ENCODE measurements at places on chromosomes 6 and 20.

- no peak for DNase-seq
These were observed 107.0 kb downstream of the ERMARD start for GRCh38 chr6:169858293-169858934.

GRCh38 chr6:77228279-77228678, 235.0 kb downstream of the HTR1B start:
- no peak for DNase-seq

GRCh38 chr6:106134087-106134770, 48.1 kb downstream of the PRDM1 start:
- no peak for DNase-seq

DNA sequence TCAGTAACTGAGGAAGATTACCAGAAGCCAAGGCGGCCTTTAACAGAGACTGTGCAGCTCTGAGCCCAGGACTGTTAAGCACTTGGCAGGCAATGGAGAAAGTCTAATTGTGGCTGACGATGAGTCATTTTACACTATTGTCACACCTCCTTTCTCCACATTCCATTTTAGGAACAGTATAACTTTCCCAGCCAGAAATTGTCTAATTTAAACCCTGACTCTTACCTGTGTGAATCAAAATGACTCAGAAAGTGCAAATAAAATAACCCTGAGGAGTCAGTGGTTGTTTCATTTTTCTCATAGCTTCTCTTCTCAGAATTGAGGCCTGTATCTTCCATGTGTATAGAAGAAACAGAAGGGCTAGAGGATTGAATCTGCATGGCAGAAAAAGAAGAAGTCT, 40.0 kb upstream of the OPN5 start:
- DNase-seq: no peak

- DNase-seq: no peak
These were observed 85.3 kb upstream of the HIVEP1 start for GRCh38 chr6:11926594-11927407.

- DNase-seq: no peak
These were observed 420.9 kb upstream of the PLCB4 start for GRCh38 chr20:8647961-8648441.

DNA sequence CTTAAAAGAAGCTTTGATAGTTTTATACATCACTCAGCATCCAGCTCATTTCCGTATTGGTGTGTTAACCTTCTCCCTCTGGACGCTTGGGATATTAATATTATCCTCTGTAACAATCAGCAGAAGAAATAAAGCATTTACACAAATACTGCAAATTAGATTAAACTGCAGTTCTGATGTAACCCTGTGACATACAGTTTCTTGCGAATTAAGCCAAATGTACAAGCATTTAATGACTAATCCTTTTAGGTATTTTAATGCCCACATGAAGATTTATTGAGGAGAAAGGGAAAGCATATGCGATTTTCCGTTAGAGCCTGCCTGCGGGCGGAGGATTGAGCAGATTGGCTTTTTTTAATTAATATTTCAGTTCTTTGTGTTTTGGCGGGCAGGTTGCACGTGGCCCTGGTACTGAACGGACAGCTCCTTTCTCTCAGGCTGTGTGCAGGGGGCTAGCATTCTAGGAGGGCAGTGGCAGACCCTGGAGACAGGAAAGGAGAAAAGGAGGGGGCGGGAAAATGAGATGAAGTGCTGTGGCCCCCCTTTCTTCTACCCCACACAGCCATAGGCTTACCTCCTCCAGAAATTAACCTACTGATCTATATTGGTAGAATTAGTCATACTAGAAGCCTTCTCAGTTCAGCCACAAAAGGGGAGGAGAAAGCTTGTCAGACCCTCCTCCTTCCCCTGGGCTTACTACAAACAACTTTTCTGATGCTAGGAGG, 14.1 kb upstream of the TFAP2D start:
- no peak for DNase-seq

DNA sequence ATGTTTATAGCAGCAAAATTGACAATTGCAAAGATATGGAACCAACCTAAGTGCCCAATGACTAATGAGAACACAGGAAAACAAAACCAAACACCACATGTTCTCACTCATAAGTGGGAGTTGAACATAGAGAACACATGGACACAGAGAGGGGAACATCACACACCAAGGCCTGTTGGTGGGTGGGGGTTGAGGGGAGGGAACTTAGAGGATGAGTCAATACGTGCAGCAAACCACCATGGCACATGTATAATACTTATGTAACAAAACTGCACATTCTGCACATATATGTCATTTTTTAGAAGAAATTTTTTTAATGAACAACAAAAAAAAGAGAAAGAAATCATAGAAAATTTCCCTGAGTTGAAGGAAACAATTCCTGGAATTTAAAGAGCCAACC, 3.9 kb downstream of the EPM2A start:
- no peak for DNase-seq

GRCh38 chr6:15871276-15871675, 208.4 kb upstream of the DTNBP1 start:
- no peak for DNase-seq

GRCh38 chr20:47350691-47351545, 5.6 kb downstream of the ZMYND8 start:
- no peak for DNase-seq

GRCh38 chr20:62754122-62754990, 41.9 kb upstream of the MRGBP start:
- DNase-seq: no peak

GRCh38 chr20:14378326-14378725, 40.9 kb upstream of the FLRT3 start:
- no peak for DNase-seq

- no peak for DNase-seq
These were observed 275.1 kb downstream of the C6orf118 start for GRCh38 chr6:165034271-165034741.

- DNase-seq: no peak
These were observed 90.0 kb downstream of the PLG start for GRCh38 chr6:160791981-160792418.

DNA sequence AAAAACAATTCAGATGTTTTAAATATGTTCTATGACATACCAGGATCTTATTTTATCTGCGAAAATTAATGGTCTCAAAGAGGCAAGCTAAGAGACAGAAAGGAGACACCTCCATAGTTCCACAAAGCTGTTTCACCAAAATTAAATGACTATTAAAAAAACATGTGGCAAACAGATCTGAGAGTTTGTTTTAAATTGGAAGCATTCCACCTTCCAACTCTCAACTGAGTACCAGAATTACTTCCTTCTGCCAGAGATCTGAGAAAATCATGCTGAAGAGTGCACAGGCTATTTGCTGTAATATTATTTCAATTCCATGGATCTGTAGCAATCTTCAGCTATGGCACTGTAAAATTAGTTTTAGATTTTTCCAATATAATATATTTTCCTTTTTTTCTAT, 669.5 kb upstream of the MARCKS start:
- no peak for DNase-seq

GRCh38 chr6:6751619-6752023, 163.1 kb downstream of the LY86 start:
- DNase-seq: no peak

GRCh38 chr6:106134906-106135634, 48.9 kb downstream of the PRDM1 start:
- no peak for DNase-seq

- no peak for DNase-seq
These were observed 523 bp upstream of the COX7A2 start for GRCh38 chr6:75244063-75244584.

GRCh38 chr20:56032251-56032650, 26.9 kb upstream of the CBLN4 start:
- no peak for DNase-seq

DNA sequence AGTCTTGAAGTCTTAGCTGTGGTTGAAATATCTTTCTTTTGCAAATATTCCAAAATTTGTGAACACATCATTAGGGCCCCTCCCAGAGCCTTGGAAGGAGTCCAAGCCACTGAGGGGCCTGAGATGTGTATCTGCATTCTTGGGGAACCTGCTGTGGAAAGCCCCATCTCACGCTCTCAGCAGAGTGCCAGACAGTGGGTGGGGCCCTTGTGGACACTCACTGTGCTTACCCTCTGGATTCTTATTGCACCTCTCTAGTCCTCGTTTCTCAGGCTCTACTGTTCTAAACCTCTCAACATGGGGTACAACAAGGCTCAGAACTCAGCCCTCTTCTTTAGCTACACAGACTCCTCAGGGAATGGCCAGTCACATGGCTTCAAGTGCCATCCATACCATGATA, 416.2 kb upstream of the CDH4 start:
- DNase-seq: no peak

GRCh38 chr20:38919683-38920082, 6.5 kb upstream of the FAM83D start:
- no peak for DNase-seq

- DNase-seq: no peak
These were observed 164.5 kb upstream of the CST7 start for GRCh38 chr20:24784607-24785006.

DNA sequence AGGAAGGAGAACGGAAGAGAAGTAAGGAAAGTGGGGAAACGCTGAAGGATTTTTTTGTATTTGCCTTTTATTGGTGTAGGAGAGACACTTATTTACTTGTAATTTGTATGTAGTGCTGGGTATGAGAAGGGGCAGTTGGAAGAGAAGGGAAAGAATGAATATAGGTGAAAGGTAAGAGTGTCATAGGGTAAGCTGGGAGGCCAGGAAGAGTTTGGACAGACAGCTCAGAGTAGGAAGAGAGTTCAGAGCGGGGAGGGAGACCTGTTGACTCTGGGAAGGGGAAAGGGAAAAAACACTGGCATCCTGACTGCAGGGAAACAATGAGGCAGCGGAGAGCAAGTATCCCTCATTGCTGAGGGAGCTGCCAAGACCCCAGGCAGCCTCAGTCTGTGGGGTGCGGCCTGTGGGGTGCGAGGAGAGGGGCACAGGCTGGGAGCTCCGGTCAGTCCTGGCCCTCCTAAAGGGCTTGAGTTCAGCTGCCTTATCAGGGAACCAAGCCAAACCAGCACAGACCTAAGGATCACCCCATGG, 3.1 kb downstream of the TRAF3IP2 start:
- DNase-seq: peak; percentile 60

DNA sequence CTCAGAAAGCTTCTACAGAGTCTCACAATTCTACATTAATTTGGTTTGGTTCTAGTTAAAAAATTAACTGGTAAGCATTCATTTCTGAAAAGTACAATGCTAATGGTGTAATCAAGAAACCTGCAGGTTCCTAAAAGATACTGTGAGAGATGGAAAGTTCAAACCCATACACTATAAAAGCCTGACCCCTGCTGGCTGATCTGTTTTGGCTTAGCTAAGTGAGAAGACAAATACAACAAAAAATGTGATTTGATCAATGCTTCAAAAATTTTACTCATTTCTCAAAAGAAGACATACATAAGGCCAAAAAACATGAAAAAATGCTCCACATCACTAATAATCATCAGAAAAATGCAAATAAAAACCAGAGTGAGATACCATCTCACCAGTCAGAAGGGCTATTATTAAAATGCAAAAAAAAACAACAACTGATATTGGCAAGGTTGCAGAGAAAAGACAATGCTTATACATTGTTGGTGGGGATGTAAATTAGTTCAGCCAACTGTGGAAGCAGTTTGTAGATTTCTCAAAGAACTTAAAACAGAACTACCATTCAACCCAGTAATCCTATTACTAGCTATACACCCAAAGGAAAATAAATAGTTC, 102.8 kb downstream of the MOXD1 start:
- DNase-seq: no peak

GRCh38 chr6:12577124-12577850, 139.3 kb upstream of the PHACTR1 start:
- DNase-seq: no peak

DNA sequence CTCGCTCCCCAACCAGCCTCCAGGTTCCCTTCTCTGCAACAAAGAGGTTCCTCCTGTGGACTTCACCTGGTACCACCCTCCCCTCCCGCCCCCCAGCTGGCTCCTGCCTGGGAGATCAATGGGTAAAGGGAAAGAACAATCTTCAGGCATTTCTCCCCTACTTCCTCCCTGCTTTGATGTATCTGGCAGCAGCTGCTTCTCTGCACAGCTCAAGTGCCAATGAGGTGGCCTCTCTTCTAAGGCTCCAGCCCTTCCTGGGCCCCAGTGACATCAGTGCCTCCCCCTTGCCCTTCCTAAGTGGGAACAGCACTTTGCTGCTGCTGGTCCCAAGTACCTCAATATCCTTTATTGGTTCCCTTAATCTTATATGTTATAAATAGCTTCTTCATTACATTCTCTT, 23.5 kb downstream of the MOCS1 start:
- no peak for DNase-seq

GRCh38 chr20:32650401-32650944, 23.3 kb downstream of the C20orf203 start:
- DNase-seq: no peak

DNA sequence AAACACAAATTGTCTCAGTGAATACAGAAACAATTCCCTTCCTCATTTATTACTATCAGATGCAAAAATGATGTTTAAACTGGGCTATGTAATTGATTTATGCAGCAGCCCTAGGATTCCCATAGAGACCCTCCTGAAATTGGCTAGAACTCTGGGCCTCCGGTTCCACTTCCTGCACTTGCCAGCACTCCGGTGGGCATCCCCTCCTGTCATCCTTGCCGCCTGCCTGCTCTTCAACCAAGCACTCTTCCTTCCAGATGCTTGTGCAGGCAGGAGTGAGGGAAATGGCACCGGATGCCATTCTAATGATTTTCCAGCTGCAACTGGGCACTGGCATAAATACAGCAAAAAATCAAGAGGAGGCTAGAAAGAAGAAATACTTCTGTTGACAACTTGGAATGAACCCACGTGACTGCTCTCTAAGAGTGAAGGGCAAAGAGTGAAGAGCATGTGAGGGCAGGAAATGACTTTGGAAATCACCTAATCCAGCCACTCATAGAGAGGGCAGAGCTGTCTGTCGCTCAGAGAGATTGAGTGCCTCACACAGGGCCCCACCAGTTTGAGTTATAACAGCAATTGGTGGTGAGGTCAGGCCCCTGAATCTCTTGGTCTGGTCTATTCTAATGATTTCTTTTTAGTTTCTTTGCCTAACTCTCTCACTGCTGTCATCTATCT, 3.7 kb upstream of the NEDD9 start:
- DNase-seq: no peak

- no peak for DNase-seq
These were observed 35.4 kb upstream of the MRPS18A start for GRCh38 chr6:43722920-43723545.

- DNase-seq: peak; percentile 71
These were observed 30.0 kb upstream of the AKIRIN2 start for GRCh38 chr6:87731818-87732661.

DNA sequence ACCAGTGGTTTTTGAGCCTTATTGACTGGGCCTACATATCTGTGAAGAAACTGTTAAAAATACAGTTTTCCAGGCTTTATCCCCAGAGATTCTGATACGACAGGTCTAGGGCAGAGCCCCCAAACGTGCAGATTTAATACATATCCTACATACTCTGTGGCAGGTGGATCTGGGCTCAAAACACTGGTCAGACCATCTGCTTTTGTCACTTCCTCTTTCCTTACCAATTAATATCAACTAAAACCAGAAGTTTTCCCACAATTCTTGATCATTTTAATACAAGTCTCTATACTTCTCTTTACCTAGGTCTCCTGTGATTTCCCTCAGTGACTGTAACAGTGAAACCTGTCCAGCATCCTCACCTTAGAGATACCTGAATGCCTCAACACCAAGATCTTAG, 108.8 kb downstream of the PREP start:
- no peak for DNase-seq
